ENCODE measurements at places on chromosomes 7 and 10.

DNA sequence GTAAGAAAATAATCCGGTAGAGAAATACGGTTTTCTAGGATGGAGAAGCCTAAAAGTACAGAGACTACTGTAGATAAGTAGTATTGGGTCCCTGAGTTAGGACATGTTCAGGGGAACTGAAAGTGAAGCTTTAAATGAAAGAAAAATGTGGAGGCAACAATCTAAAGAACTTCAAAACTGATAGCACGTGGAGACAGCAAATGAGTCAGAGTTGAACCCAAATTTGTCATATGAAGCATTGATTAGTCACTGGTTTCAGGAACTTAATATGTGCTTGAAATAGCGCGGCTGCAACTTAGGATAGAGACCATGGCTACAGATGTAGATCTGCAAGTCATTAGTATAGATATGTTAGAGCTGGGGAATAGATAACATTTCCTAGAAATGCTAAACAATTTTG, 1138.6 kb upstream of the SORCS1 start:
- DNase-seq, result no peak

DNA sequence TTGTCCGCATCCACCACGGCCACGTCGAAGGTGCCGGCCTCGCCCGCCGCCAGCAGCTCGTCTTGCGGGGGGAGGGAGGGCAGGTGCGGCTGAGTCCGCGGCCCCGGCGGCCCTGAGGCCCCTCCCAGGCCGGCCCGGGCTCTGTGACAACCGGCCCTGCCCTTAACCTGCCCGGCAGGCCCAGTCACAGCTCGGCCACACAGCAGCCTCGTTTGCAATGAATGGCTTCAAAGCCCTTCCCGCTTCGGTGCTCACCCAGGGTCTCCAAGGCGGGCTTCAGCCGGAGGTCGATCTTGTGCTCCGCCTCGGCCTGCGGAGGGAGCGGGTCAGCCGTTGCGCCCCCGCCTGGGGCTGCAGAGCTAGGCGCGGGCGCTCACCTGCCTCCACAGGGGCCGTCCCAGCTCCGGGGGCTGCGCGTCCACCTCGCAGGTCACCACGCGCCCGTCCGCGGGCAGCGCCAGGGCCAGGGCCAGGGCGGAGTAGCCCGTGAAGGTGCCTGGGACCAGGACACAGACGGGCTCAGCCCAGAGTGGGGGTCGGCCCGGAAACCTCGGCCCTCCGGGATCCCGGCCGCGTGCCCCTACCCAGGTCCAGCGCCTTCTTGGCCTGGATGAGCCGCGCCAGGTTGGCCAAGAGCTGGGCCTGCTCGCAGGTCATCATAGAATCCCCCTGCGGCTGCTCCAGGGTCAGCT, 928 bp downstream of the COMTD1 start:
- peak; percentile 23 for DNase-seq

DNA sequence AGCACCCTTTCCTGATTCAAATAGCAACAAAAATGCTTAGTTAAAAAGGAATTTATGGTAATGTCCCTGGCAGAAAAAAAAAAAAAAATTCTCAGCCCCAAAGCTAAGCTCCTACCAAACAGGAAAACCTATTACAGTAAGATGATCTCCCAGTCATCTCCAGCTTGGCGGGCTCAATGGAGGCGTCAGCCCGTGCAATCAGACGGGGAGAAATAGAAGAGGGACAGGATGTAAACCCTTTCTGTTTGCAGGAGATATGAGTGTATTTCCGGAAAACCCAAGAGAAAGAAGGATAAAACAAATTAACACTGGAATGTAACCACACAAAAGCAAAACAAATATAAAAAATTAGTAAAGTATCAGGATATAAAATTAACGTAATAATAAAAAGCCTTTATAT, 242.8 kb downstream of the TCERG1L start:
- no peak for DNase-seq

GRCh38 chr7:97871659-97872024, 566 bp downstream of the ASNS start:
- DNase-seq, result peak; percentile 5

GRCh38 chr10:102133373-102134195, 744 bp downstream of the PPRC1 start:
- peak; percentile 60 for DNase-seq

GRCh38 chr7:20114468-20114867, 102.7 kb downstream of the MACC1 start:
- no peak for DNase-seq

DNA sequence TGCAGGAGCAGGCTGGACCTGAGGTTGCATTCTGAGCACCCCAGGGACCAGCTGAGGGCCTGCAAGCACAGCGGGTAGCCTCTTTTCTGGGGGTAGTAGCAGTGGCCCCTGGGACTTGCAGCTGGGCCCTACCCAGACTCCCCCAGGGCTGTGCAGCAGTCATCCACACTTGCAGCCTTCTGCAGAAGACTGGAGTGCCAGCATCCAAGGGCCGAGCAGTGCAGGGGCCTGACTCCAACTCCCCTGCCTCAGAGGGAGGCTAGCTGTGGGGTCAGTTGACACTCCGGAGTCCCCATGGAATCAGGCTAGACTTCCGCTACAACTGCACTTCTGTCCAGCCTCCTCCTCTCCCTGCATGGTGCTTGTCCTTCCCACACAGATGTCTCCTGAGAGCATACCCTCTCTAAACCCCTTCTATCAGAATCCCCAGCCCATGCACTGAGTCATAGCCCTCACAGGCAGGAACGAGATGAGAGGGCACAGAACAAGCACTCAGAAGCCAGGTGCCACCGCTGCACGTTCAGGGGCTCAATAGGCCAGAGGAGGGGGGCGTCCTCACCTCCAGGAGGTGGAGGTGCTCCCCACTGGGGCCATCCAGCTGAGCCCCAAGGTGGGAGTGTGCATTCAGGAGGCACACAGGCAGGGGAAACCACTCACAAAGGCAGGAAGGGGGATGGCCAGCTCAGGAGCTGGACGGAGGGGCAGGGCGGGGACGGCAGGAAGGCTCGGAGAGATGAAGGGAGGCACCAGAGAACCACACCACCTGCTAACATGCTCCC, 7.5 kb downstream of the RASGEF1A start:
- DNase-seq, result no peak

DNA sequence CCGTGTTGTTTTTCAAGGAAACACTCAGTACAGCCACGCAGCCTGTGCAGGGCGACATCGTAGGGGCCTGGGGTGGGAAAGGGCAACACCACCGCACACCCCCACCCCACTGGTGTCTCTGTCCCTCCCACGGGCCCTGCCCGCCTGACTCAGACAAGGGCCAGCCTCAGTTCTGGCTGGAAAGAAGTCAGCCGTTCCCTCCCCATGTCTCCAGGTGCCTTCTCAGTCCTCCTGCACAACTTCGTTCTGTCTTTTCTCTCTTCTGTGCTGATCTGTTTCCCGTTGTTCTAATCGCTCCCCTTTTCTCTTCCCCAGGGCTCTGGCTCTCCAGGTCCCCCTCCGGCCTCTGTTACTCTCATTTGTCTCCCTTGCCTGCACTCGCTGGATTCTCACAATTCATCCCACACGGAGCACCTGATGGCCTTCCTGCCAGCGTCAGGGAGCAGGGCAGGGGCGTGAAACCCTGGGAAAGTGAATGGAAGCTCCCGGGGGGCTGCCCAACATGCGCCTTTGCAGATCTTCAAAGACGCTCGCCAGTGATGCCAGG, 97.7 kb downstream of the WDR37 start:
- DNase-seq, result no peak

- DNase-seq, result no peak
Observed at GRCh38 chr7:40586197-40586596, 451.4 kb downstream of the SUGCT start.

DNA sequence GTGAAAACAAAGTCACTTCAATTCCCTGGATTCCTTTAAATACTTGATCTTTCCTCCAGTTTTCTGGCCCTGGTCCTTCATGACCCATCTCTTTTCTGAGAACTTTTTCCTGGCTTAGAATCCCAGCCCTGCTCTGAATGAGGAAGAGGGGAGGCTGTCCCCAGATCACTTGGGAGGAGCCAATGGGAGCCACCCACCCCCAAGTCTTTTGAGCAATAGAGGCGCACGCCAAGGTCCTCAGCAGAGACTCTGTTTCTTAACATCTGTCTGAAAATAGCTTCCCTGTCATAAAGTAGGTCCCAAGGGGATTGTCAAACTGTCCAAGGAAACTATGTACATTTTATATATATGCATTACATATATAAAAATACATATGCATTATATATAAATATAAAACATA, 126.8 kb downstream of the ADRA2A start:
- DNase-seq, result no peak

- no peak for DNase-seq
Observed at GRCh38 chr10:18279173-18279572, 138.9 kb downstream of the CACNB2 start.

GRCh38 chr10:32893434-32893833, 64.6 kb downstream of the ITGB1 start:
- DNase-seq, result no peak

DNA sequence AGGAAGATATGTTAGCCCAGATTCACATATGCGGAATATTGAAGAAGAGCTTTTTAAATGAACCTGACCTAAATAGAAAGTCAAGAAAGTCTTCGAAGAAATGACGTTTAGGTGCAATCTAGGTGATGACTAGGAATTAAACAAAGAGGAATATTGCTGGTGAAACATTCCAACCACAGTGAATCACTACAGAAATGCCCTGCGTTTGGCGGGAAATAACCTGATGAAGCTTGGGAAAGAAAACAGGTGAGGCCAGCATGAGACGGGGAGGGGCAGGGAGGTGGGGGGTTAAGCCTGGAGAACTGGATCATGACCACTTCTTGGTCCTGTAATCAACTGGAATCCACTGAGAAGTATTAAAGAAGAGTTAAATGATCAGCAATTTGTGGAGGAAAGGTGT, 299.4 kb upstream of the VSTM2A start:
- no peak for DNase-seq

DNA sequence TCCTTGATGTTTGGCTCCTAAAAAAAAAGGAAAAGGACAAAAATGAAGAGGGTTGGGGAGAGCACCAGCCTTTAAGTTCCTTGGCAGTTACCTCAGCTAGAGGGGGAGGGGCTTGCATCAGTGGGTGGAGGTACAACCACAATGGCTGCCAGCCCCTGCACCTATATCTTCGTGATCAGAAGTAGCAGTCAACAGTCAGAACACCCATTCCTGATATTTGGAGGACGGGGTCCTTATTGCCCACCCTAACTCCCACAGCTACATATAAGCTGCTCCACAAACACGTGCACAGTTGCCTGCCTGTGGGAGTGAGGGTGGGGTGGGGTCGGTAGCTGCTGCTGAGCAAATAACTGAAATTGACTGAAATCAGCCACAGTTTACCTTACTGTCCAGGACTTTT, 26.2 kb downstream of the C1GALT1 start:
- DNase-seq, result no peak

DNA sequence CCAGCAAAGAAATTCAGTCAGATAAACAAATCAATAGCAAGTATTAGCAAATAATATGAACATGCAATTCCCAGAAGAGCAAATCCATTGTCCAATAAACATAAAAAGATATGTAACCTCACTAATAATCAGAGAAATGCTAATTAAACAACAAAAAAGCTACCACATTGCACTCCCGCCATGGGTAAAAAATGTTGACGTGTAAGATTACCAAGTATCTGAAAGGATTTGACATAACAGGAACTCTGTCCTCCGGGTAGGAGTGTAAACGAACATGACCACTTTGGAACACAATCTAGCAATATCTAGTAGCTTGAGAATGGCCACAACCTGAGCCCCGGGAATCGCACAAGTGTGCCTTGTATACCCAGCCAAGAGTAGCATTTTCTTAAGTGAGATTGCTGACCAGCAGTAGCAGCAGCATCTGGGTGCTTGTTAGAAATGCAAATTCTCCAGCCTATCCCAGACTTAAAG, 31.6 kb downstream of the DYDC1 start:
- DNase-seq, result no peak

DNA sequence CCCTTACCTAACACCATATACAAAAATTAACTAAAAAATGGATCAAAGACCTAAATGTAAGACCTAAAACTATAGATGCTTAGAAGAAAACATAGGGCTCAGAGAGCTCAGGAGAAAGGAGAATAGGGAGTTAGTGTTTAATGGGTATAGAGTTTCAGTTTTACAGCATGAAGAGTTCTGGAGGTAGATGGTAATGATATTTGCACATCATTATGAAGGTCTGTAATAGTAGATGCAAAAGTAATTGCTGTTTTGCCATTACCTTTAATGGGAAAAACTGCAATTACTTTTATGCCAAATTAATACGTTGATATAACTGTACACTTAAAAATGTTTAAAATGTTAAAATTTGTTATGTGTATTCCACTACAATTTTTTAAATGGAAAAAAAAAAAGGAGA, 39.2 kb upstream of the NANOS1 start:
- DNase-seq, result no peak
